Activated naive CD4-positive, alpha-beta T cell treated with anti-CD3 and anti-CD28 coated beads for 36 hours (primary cell): ENCODE measurements at places on chromosomes 1 and 21. TPM values are rescaled to one million over a fixed set of nuclear protein-coding genes. Genes with fewer than 3 reads are reported as not detected.

- H3K4me3 ChIP-seq: no peak overlapping the region
- no peak for DNase-seq
- H3K4me1 ChIP-seq: peaks cover 3% of the 10 kb centered on the region
- H3K36me3 ChIP-seq: peaks cover 15% of the 10 kb centered on the region
Observed at GRCh38 chr1:6834366-6834765, 49.1 kb downstream of the CAMTA1 start.

DNA sequence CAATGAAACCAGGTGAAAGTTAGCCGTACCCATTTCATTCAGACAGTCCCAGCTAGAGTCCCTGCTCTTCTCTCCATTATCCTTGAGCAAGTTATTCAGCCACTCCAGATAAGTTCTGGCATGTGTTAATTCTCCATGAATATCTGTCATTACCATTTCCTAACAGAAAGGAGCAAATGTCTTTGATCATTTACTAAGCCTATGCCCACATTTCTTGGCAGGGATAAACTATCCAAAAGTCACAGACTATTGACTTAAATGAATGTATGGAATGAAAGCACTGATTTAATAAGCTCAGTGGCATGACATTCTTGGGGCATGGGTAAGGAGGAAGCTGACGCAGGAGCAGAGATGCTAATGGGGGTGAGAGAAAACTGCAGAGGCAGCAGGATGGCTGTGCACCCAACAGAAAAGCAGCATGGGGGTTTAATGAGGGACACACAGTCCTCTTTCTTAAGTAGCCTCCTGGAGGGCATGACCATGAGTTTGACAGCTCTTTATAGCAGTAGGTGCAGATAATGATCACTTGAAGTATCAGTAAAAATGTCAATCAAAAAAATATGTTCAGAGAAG is 17.6 kb upstream of the DHCR24 start:
- H3K27ac ChIP-seq: no peak overlapping the region
- H3K27me3 ChIP-seq: peaks cover 2% of the 10 kb centered on the region
- no peaks in the 10 kb centered on the region for H3K4me1 ChIP-seq
- no peak for DNase-seq

DNA sequence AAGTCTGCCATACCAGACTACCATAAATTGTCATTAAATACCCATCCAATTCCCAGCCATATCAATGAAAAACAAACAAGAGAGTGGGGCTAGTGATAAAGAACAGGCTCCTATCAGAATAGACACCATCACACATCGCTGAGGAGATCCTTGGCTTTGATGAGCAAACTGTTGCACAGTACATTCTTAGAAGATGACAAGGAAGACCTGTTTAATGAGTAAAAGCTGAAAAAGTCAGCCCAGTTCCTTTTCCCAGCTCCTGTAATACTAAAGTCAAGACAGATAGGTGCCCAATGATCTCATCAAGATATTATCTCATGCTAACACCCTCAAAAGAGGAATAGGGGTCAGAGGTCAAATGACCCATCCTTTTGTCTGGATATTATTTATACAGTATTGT is 164.5 kb upstream of the COA6 start:
- no peaks in the 10 kb centered on the region for H3K36me3 ChIP-seq
- peaks cover 6% of the 10 kb centered on the region for H3K4me1 ChIP-seq
- H3K27ac ChIP-seq: no peak overlapping the region
- no peak overlapping the region for H3K4me3 ChIP-seq

- no peaks in the 10 kb centered on the region for H3K27me3 ChIP-seq
- no peak overlapping the region for H3K27ac ChIP-seq
- no peaks in the 10 kb centered on the region for H3K4me1 ChIP-seq
- no peak for DNase-seq
- H3K4me3 ChIP-seq: no peak overlapping the region
- H3K36me3 ChIP-seq: no peaks in the 10 kb centered on the region
Observed at GRCh38 chr1:96016219-96016618, 705.4 kb upstream of the PTBP2 start.

- no peak overlapping the region for H3K27ac ChIP-seq
- H3K4me1 ChIP-seq: no peaks in the 10 kb centered on the region
- H3K4me3 ChIP-seq: no peak overlapping the region
- no peaks in the 10 kb centered on the region for H3K36me3 ChIP-seq
- DNase-seq: no peak
Observed at GRCh38 chr1:199813198-199813597, 214.3 kb upstream of the NR5A2 start.

Gene PROK1
- not detected for total RNA-seq

Gene DDX20
- 13.3 TPM for total RNA-seq

GRCh38 chr1:42557230-42557851 is 94.3 kb downstream of the CCDC30 start:
- H3K27me3 ChIP-seq: no peaks in the 10 kb centered on the region
- peaks cover 5% of the 10 kb centered on the region for H3K36me3 ChIP-seq
- no peaks in the 10 kb centered on the region for H3K4me1 ChIP-seq
- no peak for DNase-seq
- no peak overlapping the region for H3K4me3 ChIP-seq
- H3K27ac ChIP-seq: no peak overlapping the region

DNA sequence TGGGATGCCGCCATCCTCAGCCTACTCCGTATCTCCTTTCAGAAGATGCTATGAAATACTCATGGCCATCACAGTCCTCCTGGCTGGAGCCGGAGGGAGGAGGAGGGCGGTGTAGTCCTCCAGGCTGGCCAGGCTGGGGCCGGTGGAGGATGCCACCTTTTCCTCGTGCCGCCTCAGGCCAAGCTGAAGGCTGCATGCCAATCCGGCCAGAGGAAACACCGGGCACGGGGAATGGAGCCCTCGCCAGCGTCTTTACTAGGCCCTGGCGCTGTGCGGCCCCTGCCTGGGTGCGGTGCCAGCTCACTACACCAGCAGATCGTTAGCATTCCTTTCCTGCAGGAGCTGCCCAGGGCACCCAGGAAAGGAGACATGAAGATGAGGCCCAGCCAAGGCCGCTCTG is 70.1 kb downstream of the CASZ1 start:
- H3K36me3 ChIP-seq: no peaks in the 10 kb centered on the region
- peaks cover under 1% of the 10 kb centered on the region for H3K4me1 ChIP-seq
- H3K27ac ChIP-seq: no peak overlapping the region

DNA sequence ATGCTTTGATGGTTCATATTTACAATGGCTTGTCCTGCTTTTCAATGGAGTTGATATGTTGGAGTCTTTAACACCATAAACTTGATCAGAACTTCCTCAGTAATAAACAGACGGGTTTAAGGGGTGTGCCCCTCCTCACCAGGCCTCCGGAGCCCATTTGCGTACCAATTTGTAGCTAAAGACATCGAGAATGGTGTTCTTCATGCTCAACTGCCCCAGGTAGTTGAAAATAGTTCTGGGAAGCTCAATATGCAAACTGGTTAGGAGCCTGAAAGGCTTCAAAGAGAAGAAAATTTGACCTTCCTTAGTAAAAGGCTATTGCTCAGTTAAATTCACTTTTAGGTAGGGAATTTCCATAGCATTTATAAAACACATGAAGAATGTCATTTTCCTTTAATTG is 68.1 kb upstream of the RRP15 start:
- H3K27ac ChIP-seq: no peak overlapping the region
- no peak overlapping the region for H3K4me3 ChIP-seq
- no peaks in the 10 kb centered on the region for H3K36me3 ChIP-seq
- no peaks in the 10 kb centered on the region for H3K4me1 ChIP-seq
- H3K27me3 ChIP-seq: peaks cover 24% of the 10 kb centered on the region

GRCh38 chr1:42759114-42759513 is 7.7 kb downstream of the P3H1 start:
- H3K4me1 ChIP-seq: peaks cover 8% of the 10 kb centered on the region
- peaks cover 24% of the 10 kb centered on the region for H3K36me3 ChIP-seq
- no peak overlapping the region for H3K27ac ChIP-seq
- no peaks in the 10 kb centered on the region for H3K27me3 ChIP-seq
- no peak overlapping the region for H3K4me3 ChIP-seq

Gene SELP
- total RNA-seq: 2.4 TPM

- no peaks in the 10 kb centered on the region for H3K27me3 ChIP-seq
- no peak overlapping the region for H3K27ac ChIP-seq
- H3K36me3 ChIP-seq: peaks cover 12% of the 10 kb centered on the region
- no peak for DNase-seq
Observed at GRCh38 chr1:3738943-3739342, 13.3 kb upstream of the CCDC27 start.

Gene ITPKB
- total RNA-seq: 40.3 TPM

GRCh38 chr1:12591267-12591938 is 26.6 kb downstream of the DHRS3 start:
- no peak overlapping the region for H3K27ac ChIP-seq
- no peaks in the 10 kb centered on the region for H3K27me3 ChIP-seq
- H3K36me3 ChIP-seq: peaks cover 10% of the 10 kb centered on the region
- no peak overlapping the region for H3K4me3 ChIP-seq
- peaks cover 31% of the 10 kb centered on the region for H3K4me1 ChIP-seq
- no peak for DNase-seq

Gene MNDA
- not detected for total RNA-seq

DNA sequence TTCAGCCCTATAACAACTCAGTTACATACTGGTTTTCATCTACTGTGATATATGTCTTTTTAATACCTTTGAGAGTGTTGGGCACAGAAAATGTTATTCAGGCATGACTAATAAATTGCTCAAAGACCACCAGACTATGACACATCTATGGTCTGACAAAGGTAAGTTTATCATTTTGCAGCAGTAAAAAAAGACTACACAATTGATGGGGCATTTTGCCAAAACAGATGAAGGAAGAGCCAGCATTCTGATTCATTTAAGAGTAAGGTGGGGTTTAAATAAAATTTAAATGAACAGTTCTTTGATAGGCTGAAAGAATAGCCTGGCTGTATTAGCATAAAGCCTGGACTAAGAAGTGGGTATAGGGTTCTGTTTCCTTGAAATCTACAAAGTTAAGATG is 8.8 kb upstream of the RNPC3 start:
- peaks cover 24% of the 10 kb centered on the region for H3K4me1 ChIP-seq
- H3K36me3 ChIP-seq: peaks cover 5% of the 10 kb centered on the region
- DNase-seq: no peak

Gene UTS2
- total RNA-seq: not detected

DNA sequence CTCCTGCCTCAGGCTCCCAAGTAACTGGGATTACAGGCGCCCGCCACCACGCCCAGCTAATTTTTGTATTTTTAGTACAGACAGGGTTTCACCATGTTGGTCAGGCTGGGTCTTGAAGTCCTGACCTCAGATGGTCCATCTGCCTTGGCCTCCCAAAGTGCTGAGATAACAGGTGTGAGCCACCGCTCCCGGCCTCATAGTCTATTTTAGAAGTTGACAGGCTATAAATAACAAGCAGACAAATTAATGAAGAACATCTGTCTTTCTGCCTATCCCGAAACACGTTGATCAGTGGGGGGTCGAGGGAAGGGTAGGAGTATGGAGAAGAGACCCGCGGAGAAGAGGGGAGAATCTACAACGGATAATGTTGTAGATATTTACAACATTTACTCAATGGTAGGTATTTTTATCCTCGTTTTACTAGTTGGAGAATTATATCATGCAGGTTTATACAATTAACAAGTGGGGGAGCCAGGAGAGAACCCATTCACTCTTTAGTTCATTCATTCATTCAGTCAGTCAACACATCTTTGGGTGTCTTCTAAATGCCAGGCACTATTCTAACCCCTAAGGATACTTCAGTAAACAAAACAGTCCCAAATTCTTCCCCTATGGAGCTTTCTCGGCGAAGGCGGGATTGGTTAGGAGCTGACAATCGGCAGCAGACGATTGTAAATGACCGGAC is 497 bp upstream of the IFNAR2 start:
- H3K4me3 ChIP-seq: peak overlapping the region; percentile 89
- H3K4me1 ChIP-seq: peaks cover 45% of the 10 kb centered on the region
- peak overlapping the region; percentile 77 for H3K27ac ChIP-seq
- no peak for DNase-seq
- no peaks in the 10 kb centered on the region for H3K27me3 ChIP-seq

Gene TYW3
- total RNA-seq: 27.9 TPM

GRCh38 chr1:18284805-18285537 is 177.4 kb downstream of the IGSF21 start:
- no peak overlapping the region for H3K4me3 ChIP-seq
- H3K36me3 ChIP-seq: no peaks in the 10 kb centered on the region
- no peak overlapping the region for H3K27ac ChIP-seq
- H3K27me3 ChIP-seq: peaks cover 17% of the 10 kb centered on the region
- H3K4me1 ChIP-seq: no peaks in the 10 kb centered on the region

Gene OR6K3
- not detected for total RNA-seq

DNA sequence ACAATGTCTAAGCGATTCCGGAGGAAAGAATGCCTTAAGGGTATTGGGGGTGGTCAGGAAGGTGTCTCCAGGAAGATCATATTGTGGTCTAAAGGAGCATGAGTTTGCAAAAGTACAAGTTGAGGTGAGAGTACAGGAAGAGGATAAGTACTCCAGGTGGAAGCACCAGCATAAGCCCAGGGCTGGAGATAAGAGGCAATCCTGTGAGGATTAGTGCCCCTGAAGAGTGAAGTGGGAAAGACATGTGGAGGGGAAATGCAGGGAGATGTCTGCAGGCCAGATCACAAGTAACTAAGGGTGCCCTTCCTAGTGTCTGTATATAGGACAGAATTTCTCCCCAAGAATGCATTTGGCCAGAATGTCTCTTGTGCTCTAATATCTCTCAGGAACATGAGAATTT is 188.3 kb upstream of the DPT start:
- H3K36me3 ChIP-seq: no peaks in the 10 kb centered on the region
- no peak for DNase-seq
- H3K27ac ChIP-seq: no peak overlapping the region

DNA sequence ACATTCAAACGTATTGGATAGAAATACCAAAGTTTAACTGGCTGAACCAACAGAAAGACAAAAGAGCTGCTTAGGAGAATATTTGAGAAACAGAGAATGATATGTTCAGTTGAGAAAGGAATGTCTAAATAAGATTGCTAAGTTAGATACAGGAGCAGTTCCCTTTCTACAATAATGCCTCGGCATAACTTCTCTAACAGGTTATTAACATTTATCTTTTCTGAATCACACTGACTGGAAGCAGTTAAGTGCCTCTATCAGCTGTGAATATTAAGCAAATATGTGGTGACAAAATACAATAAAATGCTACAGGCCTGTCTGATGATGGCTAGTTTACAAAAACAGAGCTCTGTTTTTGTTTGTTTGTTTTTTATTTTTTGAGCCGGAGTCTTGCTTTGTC is 121.9 kb downstream of the KCNK1 start:
- no peak overlapping the region for H3K27ac ChIP-seq
- no peaks in the 10 kb centered on the region for H3K36me3 ChIP-seq
- no peak overlapping the region for H3K4me3 ChIP-seq
- peaks cover 5% of the 10 kb centered on the region for H3K27me3 ChIP-seq

Gene RAB7B
- not detected for total RNA-seq

DNA sequence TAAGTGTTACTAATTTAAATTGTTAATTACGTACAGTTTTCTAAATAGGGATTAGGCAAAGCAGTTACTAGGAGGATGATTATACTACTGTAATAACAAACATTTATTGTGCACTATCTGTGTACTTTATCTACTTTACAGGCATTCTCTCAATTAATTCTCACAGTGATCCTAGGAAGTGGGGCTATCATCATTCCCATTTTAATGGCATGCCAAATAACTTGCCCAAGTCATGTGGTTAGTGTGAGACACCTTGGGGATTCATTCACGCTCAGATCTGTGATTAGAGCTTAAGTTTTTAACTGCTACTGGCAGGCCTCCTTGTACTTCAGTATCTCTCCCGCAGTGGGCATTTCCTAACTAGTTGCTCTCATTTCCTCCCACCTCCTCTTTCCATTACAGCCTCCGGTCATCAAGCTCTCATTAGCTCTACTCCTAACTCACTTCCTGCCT is 11.5 kb downstream of the PHLDA3 start:
- peaks cover 8% of the 10 kb centered on the region for H3K27me3 ChIP-seq
- no peak overlapping the region for H3K4me3 ChIP-seq
- H3K4me1 ChIP-seq: peaks cover 11% of the 10 kb centered on the region
- no peak for DNase-seq

Gene ATXN7L2
- total RNA-seq: 15.2 TPM

GRCh38 chr1:235702412-235702811 is 52.8 kb upstream of the GNG4 start:
- no peak for DNase-seq
- no peaks in the 10 kb centered on the region for H3K27me3 ChIP-seq
- peaks cover 13% of the 10 kb centered on the region for H3K4me1 ChIP-seq
- peaks cover 31% of the 10 kb centered on the region for H3K36me3 ChIP-seq
- no peak overlapping the region for H3K27ac ChIP-seq
- H3K4me3 ChIP-seq: no peak overlapping the region
